Activated CD4-positive, alpha-beta memory T cell treated with anti-CD3 and anti-CD28 coated beads, Interleukin-2, amount 10 ng/mL, durations not matched to agents 7 days and 5 days (primary cell): ENCODE measurements at places on chromosomes 2 and 18. TPM values are rescaled to one million over a fixed set of nuclear protein-coding genes. Genes with fewer than 3 reads are reported as not detected.

GRCh38 chr18:34639687-34640086 is 70.4 kb upstream of the DTNA start:
- DNase-seq: no peak

GRCh38 chr2:239805043-239805329 is 220.2 kb downstream of the NDUFA10 start:
- DNase-seq: peak; percentile 9

Gene CD207
- not detected for total RNA-seq

- no peak for DNase-seq
These were observed 30.1 kb downstream of the C1D start for GRCh38 chr2:68032702-68033101.

GRCh38 chr2:173571021-173571821 is 216.5 kb downstream of the CDCA7 start:
- no peak for DNase-seq

DNA sequence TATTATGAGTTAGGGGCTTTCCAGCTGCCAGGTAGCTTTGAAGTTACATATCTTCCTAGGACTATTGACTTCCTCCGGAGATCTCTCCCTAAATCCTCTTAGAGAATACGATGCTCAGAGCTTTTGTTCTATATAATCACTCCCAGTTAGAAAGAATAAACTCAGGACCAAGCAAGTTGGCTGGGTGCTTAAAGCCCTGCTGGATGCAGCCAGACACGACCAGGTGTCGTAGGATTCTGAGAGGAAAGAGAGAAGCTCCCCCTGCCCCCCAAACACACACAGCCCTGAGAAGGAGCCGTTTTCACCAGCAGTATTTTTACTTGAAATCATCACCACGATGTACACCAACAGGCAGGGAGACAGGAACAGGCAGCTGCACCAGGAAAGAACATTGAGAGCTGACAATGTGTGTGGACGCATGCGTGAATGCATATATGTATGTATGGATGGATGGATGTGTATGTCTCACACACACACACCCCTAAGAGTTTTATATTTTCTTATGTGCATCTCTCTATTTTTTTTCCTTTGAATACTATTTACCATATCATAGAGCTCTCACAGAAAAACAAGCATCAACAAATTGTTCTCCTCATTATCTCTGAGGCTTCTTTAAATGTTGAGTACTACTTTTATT is 382.6 kb downstream of the EPHA4 start:
- no peak for DNase-seq

Gene DTNA
- total RNA-seq: 0.33 TPM

Gene RAD51AP2
- total RNA-seq: not detected

Gene MBOAT2
- 5.1 TPM for total RNA-seq

Gene IL37
- 0.48 TPM for total RNA-seq

Gene TMEM17
- not detected for total RNA-seq

- no peak for DNase-seq
These were observed 141.1 kb downstream of the ANTXR1 start for GRCh38 chr2:69154106-69154505.
